ENCODE measurements at places on chromosomes 2 and 18.

GRCh38 chr18:46034230-46034629 is 37.8 kb downstream of the PSTPIP2 start:
- no peak for DNase-seq

DNA sequence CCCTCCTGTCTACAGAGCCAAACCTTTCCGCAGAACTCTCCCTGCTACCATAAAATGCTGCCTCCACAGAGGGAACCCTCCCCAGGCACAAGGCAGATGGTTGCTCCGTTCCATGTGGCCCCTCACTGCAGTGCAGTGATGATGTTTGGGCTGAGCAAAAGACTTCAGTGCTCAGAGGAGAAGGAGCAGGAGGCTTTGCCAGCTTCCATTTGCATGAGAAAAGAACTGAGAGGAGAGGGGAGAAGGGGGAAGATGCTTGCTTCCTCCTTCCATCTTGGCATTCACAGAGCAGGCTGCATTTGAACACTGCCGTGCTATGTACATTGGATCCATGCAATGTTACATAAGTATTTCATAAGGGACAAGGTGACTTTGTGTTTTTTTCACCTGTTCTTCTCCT is 46.6 kb upstream of the TMEM200C start:
- no peak for DNase-seq

DNA sequence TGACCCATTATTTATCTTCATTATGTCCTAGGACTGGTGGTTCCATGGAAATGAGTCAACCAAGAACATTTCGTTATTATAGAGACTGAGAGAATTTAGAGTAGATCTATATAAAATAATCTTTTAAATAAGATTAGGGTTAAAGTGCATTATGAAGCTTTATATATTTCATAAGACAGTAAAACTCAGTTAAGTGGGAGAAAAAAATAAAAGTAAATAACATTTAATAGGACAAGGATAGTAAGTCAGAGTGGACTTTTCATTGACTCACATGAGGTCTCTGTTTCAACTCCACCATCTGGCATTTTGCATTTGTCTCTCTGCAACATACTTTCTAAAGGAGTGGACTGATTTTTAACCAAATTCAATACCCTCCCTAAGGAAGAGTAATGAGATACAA is 125.3 kb upstream of the CCDC68 start:
- no peak for DNase-seq

DNA sequence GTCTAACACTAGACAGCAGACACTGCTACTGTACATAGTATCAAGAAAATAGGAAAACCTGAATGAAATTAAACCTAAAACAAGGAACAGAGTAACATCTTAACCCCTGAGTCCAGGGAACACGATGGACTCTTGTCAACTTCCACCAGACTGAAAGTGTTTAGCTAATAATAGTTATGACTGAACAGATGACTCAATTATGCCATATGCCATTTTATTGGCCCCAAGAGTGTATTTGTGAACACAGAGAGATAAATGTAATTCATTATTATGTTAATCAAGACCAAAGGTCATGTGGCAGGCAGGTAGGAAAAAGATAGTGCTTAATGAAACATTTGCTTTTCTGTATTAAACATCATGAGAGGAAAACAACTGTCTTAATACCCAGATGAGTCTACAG is 58.0 kb downstream of the NYAP2 start:
- DNase-seq, result no peak

DNA sequence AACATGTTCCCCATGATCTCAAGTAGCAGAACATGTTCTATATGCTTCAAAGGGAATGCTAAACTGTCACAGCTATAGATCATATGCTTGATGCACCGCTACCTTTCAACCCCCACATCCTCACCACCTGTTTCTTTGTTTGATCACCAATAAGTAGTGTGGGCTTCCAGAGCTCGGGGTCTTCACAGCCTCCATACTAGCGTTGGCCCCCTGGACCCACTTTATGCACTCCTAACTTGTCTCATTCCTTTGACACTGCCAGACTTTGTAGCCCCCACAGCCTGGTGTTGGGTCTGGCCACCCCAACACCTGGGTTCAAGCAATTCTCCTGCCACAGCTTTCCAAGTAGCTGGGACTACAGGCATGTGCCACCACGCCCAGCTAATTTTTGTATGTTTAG is 11.6 kb upstream of the RBM44 start:
- DNase-seq, result no peak

- no peak for DNase-seq
These were observed 177.2 kb upstream of the RAB6C start for GRCh38 chr2:129802290-129802689.

GRCh38 chr2:192546565-192546964 is 351.8 kb upstream of the TMEFF2 start:
- DNase-seq, result no peak

DNA sequence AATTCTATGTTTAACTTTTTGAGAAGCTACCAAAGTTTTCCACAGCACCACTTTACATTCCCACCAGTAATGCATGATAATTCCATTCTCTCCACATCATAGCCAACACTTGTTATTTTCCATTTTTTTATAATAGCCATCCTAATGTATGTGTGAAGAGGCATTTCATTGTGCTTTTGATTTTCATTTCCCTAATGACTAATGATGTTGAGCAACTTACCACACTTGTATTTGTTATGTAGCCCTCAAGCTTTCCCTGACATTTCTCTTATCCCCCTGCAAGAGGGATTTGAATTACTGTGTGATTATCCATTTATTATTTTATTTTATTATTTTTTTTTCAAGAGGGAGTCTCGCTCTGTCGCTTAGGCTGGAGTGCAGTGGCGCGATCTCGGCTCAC is 23.6 kb upstream of the SOS1 start:
- no peak for DNase-seq

- DNase-seq, result no peak
These were observed 348.4 kb upstream of the KLHL29 start for GRCh38 chr2:23036629-23037028.

- no peak for DNase-seq
These were observed 11.4 kb upstream of the ZAP70 start for GRCh38 chr2:97701851-97702465.

DNA sequence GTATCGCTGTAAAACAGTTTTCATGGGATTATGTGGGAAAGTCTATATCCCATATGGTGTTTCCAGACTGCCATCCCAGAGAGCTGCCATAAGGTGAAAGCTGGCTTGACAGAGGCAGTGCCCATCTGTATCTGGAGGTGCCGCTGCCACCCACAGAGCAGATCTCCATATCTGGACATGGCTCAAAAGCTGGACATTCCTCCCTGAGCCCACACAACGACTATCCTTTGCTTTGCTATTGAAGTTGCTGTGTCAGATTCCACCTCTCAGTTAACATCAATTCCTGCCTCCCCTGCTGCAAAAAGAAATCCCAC is 55.2 kb downstream of the RND3 start:
- DNase-seq, result no peak

DNA sequence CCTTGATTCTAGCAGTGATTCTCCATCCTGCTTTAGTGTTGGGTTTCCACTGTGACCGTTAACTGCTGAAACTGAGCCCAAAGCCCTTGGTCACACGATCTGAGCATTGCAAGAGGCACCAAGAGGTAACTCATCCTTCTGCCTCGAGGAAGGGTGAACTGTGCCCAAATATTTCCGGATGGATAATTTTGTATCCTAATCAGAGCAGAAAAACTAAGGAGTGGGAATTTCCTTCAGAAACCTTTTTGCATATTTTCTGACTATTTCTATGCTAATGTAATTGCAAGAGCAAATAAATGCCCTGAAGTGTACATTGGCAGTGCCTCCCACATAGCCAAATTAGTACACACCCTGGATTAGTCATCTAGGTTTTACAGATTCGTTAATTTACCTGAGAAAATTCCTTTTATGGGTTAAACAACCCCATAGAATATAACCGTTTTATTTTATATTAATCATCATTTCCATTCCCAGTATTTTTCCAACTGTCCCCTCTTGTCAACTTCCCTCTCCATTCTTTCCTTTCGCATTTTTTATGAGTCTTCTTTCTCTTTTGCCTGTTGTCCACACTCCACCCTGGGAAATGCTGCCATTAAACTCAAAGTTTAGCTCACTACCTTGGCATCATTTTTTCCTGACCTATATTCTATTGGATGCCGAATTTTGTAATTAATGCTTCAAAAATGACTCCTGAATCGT is 31.7 kb upstream of the COBLL1 start:
- no peak for DNase-seq

GRCh38 chr2:68726608-68727367 is 7.8 kb upstream of the ARHGAP25 start:
- peak; percentile 75 for DNase-seq

- no peak for DNase-seq
These were observed 237.7 kb downstream of the IRS1 start for GRCh38 chr2:226561962-226562361.

GRCh38 chr2:102839668-102840388 is 78.0 kb downstream of the TMEM182 start:
- DNase-seq, result no peak

GRCh38 chr2:222547083-222547482 is 108.8 kb downstream of the FARSB start:
- DNase-seq, result no peak

DNA sequence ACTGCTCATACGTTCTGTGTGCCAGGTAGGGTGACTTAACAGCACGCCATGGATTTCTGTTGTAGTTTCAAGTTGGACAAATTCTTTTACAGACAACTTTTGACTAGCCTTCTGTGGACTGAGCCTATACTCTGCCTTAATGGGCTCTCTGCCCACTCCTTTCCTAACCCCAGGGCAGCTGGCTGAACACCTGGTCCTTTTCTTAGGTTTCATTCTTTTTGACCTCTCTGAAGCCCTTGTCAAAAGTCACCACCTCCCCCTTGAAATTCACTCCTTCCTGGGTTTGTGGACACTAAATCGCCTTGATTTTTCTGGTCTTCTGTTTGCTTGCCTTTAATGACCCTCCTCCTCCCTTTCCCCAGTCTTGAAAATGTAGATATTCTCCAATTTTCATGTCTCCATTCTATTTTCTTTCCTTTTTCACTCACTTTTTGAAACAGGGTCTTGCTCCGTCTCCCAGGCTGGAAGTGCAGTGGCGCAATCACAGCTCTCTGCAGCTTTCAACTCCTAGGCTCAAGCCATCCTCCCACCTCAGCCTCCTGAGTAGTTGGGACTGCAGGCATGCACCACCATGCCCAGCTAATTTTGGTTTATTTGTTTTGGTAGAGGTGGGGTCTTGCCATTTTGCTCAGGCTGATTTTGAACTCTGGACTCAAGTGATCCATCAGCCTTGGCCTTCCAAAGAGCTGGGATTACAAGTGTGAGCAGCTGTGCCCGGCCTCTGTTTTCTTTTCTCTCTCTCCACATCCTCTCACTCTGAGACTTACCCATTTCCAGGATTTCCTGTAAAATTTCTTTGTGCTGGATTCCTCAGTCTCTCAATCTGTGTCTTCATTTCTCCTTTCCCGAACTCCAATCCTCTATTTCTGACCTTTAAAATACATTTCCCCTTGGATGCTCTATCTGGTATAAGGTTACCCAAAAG is 112.9 kb downstream of the PLB1 start:
- DNase-seq, result no peak

GRCh38 chr2:90207454-90208058 is 1516.1 kb downstream of the RPIA start:
- DNase-seq, result no peak

- DNase-seq, result no peak
These were observed 30.6 kb downstream of the RTN4 start for GRCh38 chr2:55019526-55020258.

DNA sequence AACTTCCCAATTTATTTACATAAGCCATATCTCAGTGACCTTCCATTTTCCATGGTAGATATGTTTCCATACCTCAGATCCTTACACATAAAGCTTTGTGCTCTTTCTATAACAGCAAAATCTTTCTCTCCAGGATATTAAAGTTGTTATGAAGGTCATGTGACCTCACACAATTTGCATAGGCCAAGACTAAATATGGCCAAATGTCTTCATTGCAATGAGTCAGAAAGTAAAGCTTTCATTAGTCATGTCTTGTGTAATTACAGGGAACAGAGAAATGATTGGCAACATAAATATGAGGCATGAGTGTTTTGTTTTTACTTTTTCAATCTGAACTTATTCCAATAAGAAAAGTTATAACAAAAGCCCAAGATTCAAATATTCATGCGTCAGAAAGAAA is 243.5 kb downstream of the ASXL3 start:
- no peak for DNase-seq

- no peak for DNase-seq
These were observed 253.7 kb upstream of the THUMPD2 start for GRCh38 chr2:40032650-40033319.

DNA sequence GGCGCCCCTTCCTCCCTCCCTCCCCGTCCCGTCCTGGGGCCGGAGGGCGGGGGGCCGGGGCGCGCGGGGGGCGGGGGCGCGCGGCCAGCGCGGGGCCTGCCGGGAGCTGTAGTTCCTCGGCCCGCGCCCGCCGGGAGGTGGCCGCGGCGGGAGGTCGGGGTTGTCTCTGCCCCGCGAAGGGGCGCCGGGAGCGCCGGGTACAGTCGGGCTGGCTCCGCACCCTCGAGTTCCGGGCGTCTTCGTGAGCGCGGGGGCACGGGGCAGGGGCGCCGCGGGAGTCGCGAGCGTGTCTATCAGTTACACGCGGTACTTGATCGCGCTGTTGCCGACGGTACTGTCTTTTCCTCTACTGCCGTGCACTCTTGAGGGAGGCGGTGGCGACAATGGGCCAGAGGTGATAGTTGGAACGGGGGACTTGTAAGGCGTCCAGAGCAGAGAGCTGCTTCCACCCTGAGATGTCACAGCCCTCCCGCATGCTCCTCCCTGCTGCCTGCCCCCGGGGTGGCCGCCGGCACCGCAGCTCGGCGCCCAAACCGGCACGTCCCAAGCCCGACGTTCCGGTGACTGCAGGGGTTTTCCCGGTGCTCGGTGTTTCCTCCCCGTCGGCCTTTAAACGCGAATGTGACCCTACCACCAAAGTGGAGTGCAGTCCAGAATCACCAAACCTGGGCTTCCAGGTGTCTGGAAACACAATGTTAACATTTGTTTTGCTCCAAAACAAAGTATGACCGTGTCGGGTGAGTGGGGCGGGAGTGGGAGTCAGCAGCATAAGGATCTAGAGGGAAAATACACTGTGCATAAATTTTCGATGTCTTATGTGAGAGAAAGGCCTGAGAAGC is at the start of gene PRKD3:
Gene PRKD3, minus strand, starts transcription at position 48 of the 839 bp plus-strand sequence. CDS start 8,309 bp downstream, outside the sequence.
- peak; percentile 66 for DNase-seq

GRCh38 chr2:2321200-2321540 is 9.9 kb downstream of the MYT1L start:
- DNase-seq, result no peak

- no peak for DNase-seq
These were observed 203.5 kb upstream of the TMEFF2 start for GRCh38 chr2:192398236-192398635.

DNA sequence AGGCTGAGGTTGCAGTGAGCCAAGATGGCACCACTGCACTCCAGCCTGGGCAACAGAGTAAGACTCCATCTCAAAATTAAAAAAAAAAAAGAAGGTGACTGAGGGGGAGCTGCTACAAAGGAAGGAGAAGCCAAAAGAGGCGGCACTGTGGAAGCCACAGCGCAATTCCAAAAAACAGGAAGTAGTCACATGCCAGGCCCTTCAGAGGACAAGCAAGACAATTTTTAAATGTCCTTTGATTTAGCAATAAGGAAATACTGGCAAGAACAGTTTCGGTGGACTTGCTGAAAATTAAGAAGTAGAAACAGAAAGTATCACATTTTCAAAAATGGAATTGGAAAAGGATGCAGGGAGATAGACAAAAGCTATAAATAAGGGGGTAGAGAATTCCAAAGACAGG is 122.8 kb downstream of the OSBPL1A start:
- DNase-seq, result no peak

All from activated effector memory CD4-positive, alpha-beta T cell treated with Interleukin-2 at 50 U/mL for 16 hours (primary cell).